AG08395 (cell line): ENCODE measurements at places on chromosomes 3 and 15.

DNA sequence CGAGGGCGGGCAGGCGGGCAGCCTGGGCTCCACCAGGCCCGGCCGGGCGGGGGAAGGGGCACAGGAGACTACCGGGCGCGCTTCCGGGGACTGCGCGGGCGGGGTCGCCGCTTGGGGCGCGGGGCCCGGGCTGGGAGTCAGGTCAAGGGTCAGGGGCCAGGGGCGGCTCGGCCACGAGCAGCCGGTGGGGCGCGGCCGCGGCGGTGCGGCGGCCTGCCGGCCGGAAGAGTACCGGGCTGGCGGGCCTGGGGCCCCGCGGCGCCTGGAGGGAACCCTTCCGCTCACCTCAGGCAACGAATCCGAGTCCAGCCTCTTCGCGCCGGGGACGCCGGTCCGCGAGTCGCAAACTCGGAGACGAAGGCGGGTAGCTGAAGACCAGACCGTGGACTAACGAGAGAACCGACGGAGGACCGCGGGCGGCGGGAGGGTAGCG is 225 bp downstream of the RHOA start:
- DNase-seq: no peak

- peak; percentile 57 for DNase-seq
Observed at GRCh38 chr3:140922634-140923033, 19.0 kb upstream of the SLC25A36 start.

- no peak for DNase-seq
Observed at GRCh38 chr15:93603550-93603949, 514.5 kb upstream of the RGMA start.

DNA sequence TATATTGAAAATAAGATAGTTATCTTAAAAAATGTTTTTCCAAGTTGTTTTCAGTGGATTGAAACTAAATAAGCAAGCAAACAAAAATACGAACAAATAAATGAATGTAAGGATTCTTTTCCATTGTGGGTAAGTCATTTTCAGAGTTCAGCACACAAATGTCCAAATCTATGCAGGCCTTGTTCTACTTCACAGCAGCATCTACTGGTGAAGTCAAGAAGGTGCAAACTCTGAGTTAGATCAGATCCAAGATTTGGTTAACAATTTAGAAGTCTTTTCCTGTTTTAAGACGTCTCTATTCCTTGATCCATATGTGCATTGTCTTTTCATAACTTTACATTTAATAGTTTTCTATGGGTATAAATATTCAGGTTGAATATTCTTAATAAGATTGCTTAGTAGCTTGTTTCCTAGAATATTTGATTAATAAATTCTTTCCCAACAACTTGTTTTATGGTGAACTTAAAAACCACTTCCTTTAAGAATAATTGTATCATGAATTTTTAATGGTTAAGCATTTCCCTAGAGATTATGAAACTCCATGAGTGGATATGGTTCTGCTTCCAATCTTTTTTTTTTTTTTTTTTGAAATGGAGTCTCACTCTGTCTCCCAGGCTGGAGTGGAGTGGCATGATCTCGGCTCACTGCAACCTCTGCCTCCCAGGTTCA is 10.5 kb downstream of the PTX3 start:
- peak; percentile 53 for DNase-seq

GRCh38 chr3:153714016-153714415 is 407.2 kb upstream of the ARHGEF26 start:
- no peak for DNase-seq
